Esophagus squamous epithelium (tissue), 5 donors: ENCODE measurements at places on chromosomes 2 and 18.

DNA sequence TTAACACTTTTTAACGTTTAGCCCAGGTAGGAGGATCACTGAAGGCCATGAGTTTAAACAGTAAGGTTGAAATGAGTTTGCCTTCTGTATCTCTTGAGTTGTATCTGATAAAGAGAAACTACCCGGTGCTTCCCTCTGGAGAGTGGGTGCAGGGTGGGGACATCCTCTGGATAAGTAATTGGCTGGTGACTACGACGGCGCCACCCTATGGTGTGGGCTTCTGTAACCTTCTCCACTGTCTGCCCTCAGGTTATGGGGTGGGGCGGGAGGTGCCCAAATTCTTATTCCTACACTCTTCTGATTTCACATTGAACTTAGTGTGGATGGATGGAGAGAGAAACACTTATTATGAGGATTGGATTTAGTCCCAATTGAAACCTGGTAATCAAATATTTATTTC is 68.8 kb downstream of the LDLRAD4 start:
- H3K27me3 ChIP-seq: no peaks in the 10 kb centered on the region
- no peak overlapping the region for H3K27ac ChIP-seq
- DNase-seq: no peak
- H3K4me3 ChIP-seq: no peak overlapping the region

GRCh38 chr2:145221032-145221431 is 701.1 kb upstream of the ZEB2 start:
- H3K27ac ChIP-seq: no peak overlapping the region
- no peaks in the 10 kb centered on the region for H3K4me1 ChIP-seq
- no peaks in the 10 kb centered on the region for H3K36me3 ChIP-seq
- H3K27me3 ChIP-seq: no peaks in the 10 kb centered on the region
- H3K4me3 ChIP-seq: no peak overlapping the region

- H3K36me3 ChIP-seq: no peaks in the 10 kb centered on the region
- no peak overlapping the region for H3K27ac ChIP-seq
- peaks cover 34% of the 10 kb centered on the region for H3K4me1 ChIP-seq
- no peak for DNase-seq
- H3K4me3 ChIP-seq: no peak overlapping the region
Measured at GRCh38 chr2:105795575-105795934, 50.8 kb downstream of the NCK2 start.

- DNase-seq: no peak
- no peak overlapping the region for H3K4me3 ChIP-seq
- no peaks in the 10 kb centered on the region for H3K27me3 ChIP-seq
- no peaks in the 10 kb centered on the region for H3K36me3 ChIP-seq
- no peak overlapping the region for H3K27ac ChIP-seq
Measured at GRCh38 chr2:94725543-94725942, 145.7 kb upstream of the TEKT4 start.

GRCh38 chr2:235052514-235053354 is 100.9 kb downstream of the SH3BP4 start:
- H3K36me3 ChIP-seq: no peaks in the 10 kb centered on the region
- no peak for DNase-seq
- peaks cover 16% of the 10 kb centered on the region for H3K4me1 ChIP-seq
- H3K27me3 ChIP-seq: no peaks in the 10 kb centered on the region

DNA sequence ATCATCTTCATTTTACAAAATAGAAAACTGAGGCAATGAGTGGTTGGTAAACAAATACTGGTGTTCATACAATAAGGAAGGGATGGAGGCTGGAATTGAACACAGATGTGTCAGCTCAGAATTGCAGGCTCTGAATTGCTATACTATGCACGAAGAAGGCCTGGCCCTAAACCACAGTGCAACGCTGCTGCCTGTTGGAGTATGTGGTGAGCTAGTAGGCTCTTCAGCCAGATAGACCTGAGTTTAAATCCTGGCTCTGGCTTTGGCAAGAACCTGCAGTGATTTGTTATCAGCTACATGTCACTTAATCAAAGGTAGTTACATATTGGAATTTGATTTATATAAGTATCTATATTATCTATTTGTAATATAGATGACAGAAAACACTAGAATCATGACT is 1602.4 kb upstream of the CELF4 start:
- H3K4me3 ChIP-seq: no peak overlapping the region
- no peak for DNase-seq
- H3K27ac ChIP-seq: no peak overlapping the region
- H3K4me1 ChIP-seq: no peaks in the 10 kb centered on the region
- no peaks in the 10 kb centered on the region for H3K36me3 ChIP-seq

- no peak overlapping the region for H3K27ac ChIP-seq
- no peaks in the 10 kb centered on the region for H3K36me3 ChIP-seq
- H3K4me1 ChIP-seq: no peaks in the 10 kb centered on the region
- DNase-seq: no peak
- no peak overlapping the region for H3K4me3 ChIP-seq
Measured at GRCh38 chr18:4510711-4511110, 55.6 kb upstream of the DLGAP1 start.

GRCh38 chr2:13542061-13542460 is 825.3 kb downstream of the TRIB2 start:
- H3K4me3 ChIP-seq: no peak overlapping the region
- no peak for DNase-seq
- no peaks in the 10 kb centered on the region for H3K4me1 ChIP-seq
- H3K27me3 ChIP-seq: no peaks in the 10 kb centered on the region
- H3K27ac ChIP-seq: no peak overlapping the region

DNA sequence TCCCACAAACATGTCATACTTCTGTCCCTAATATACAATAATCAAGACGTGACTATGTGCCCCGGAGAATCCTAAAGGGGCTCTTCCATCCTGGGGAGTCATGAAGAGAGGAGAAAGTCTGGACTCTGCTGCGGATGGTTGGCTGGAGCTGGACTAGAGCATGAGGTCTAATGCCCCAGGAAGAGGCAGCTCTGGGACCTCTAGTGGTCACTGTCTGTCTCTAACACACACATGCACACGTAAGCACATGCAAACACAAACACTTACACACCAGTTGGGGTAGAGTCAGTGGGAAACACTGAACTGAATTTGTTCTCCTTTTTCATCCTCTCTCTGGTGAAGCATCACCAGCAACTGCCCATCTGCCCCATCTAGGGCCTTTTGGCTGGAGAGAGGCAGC is 271.6 kb downstream of the TDRD15 start:
- no peaks in the 10 kb centered on the region for H3K27me3 ChIP-seq
- no peaks in the 10 kb centered on the region for H3K36me3 ChIP-seq
- no peak overlapping the region for H3K27ac ChIP-seq
- H3K4me3 ChIP-seq: no peak overlapping the region

DNA sequence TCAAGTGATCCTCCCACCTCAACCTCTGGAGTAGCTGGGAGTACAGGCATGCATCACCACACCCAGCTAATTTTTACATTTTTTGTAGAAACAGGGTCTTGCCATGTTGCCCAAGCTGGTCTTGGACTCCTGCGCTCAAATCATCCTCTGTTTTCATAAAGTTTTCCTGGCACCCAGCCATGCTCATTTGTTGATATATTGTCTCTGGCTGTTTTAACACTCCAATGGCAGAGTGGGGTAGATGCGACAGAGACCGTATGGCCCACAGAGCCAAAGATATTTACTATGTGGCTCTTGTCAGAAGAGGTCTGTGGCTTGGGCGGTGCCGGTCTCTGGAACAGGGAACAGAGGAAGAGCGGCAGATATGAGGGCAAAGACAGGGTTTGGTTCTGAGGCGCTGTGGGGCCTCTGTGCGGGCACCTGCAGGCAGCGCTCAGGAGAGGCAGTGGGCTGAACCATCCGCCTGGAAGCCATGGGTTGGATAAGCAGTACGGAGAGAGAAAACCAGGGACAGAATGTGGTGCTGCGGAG is 50.2 kb downstream of the CENPO start:
- no peaks in the 10 kb centered on the region for H3K4me1 ChIP-seq
- H3K27ac ChIP-seq: no peak overlapping the region
- no peaks in the 10 kb centered on the region for H3K27me3 ChIP-seq
- H3K4me3 ChIP-seq: no peak overlapping the region
- no peak for DNase-seq

DNA sequence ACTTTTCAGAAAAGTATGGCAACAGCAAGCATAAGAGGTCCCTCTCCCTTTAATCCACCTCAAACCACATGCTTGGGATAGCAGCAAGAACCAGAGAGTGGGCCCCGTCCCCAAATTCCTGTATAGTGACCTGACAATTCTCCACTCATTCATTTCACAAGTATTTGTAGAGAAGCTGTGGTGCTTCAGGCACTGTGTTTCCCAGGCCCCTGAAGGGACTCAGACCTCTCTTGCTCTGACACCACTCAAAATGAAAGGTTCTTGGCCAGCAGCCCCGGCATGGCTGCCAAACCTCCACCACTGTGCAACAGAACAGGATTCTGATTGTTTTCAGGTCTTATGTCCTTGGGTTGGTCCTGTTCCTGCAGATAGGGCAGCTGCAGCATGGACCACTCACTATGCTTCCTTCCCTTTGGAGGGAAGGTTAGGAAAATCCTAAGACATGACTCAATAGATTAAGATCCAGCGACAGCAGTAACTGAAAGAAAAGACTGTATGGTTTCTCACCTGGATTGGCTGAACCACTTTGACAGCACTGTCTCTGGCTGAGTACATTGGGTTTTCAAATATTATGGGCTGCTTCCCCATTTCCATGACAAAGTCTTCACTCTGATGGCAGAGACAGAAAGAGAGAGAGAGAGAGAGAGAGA is 67.6 kb downstream of the DHRS9 start:
- no peak overlapping the region for H3K4me3 ChIP-seq
- no peaks in the 10 kb centered on the region for H3K27me3 ChIP-seq
- H3K36me3 ChIP-seq: no peaks in the 10 kb centered on the region
- H3K4me1 ChIP-seq: no peaks in the 10 kb centered on the region
- no peak overlapping the region for H3K27ac ChIP-seq

- no peaks in the 10 kb centered on the region for H3K27me3 ChIP-seq
- H3K4me1 ChIP-seq: peaks cover 19% of the 10 kb centered on the region
- H3K4me3 ChIP-seq: no peak overlapping the region
- DNase-seq: no peak
- no peak overlapping the region for H3K27ac ChIP-seq
Measured at GRCh38 chr2:134122610-134123009, 131.3 kb upstream of the MGAT5 start.

GRCh38 chr2:117127680-117128079 is 686.8 kb upstream of the DDX18 start:
- no peak for DNase-seq
- H3K27ac ChIP-seq: no peak overlapping the region
- no peaks in the 10 kb centered on the region for H3K27me3 ChIP-seq
- no peak overlapping the region for H3K4me3 ChIP-seq

- no peak for DNase-seq
- no peaks in the 10 kb centered on the region for H3K27me3 ChIP-seq
- no peak overlapping the region for H3K4me3 ChIP-seq
- no peaks in the 10 kb centered on the region for H3K36me3 ChIP-seq
- no peaks in the 10 kb centered on the region for H3K4me1 ChIP-seq
Measured at GRCh38 chr2:169072163-169072925, 3.0 kb downstream of the DHRS9 start.

DNA sequence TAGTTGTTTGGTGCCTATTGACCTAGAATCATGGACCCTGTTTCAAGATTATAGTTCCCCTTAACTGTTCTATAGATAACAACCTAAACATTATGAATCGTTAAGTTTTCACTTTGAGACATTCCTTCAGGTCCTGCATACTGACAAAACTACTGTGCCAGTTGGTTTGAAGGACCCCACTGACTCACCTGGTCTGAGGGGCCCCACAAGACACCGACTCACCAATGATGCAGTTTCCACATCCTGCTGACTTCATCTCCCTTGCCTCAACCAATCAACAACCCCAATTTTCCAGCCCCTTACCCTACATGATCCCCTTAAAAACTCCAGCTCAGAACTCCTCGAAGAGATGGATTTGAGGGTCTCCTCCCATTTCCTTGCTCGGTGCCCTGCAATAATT is 89.6 kb upstream of the CCDC141 start:
- peaks cover 47% of the 10 kb centered on the region for H3K36me3 ChIP-seq
- no peaks in the 10 kb centered on the region for H3K4me1 ChIP-seq
- no peak overlapping the region for H3K4me3 ChIP-seq
- no peaks in the 10 kb centered on the region for H3K27me3 ChIP-seq
- no peak overlapping the region for H3K27ac ChIP-seq
- no peak for DNase-seq

DNA sequence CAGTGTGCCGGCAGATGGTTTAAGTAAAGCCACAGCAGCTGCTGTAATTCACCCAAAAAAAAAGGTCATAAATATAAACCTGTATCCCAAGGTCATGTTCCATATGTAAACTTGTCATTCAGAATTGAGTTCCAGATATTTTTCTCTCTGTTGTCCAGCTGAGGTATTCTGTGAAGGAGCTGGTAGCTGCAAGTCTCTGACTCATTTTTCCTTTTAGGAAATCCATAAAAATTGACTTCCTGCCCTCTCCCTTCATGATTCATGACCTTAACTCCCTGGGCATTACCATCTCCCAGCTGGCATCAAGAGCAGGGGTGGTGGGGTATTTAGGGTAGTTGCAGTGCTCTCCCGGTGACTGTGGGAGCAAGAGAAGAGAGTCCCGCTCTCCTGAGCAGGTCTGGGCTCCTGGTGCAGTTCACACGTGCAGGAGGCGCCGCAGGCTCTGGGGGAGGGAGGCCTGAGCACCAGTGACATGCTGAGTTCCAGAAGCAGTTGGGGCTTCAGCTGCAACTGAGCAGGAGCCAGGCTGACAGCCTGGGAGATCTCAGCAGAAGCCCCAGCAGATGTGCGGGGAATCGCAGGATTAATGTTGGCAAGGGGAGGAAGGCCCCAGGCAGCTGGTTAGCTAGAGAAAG is 192.6 kb downstream of the MGAT5 start:
- H3K36me3 ChIP-seq: peaks cover 77% of the 10 kb centered on the region
- H3K27ac ChIP-seq: no peak overlapping the region
- H3K27me3 ChIP-seq: no peaks in the 10 kb centered on the region
- H3K4me1 ChIP-seq: peaks cover 14% of the 10 kb centered on the region
- DNase-seq: no peak
- H3K4me3 ChIP-seq: no peak overlapping the region

GRCh38 chr2:242030858-242031257 is 161.3 kb downstream of the RTP5 start:
- peaks cover 85% of the 10 kb centered on the region for H3K27me3 ChIP-seq
- no peaks in the 10 kb centered on the region for H3K4me1 ChIP-seq
- H3K27ac ChIP-seq: no peak overlapping the region
- no peaks in the 10 kb centered on the region for H3K36me3 ChIP-seq

DNA sequence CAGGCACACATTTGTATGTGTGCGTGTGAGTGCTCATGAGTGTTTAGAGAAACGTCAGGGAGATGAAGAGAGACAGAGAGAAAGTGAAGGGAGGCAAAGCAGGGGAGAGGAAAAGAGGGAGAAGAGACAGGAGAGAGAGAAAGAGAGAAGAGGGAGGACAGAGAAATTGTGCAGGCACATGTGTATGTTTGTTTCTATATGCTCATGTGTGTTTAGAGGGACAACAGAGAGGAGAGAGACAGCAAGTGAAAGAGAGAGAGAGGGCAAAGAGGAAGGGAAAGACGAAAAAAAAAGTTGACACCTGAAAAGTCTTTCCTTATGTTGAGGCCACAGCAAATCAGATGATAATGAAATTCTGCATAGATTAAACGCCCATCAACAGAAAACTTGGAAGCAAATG is 541.1 kb downstream of the TNS1 start:
- H3K4me3 ChIP-seq: no peak overlapping the region
- no peaks in the 10 kb centered on the region for H3K36me3 ChIP-seq
- H3K27ac ChIP-seq: no peak overlapping the region
- no peaks in the 10 kb centered on the region for H3K27me3 ChIP-seq
- no peaks in the 10 kb centered on the region for H3K4me1 ChIP-seq

- DNase-seq: no peak
- H3K4me3 ChIP-seq: no peak overlapping the region
- H3K27me3 ChIP-seq: no peaks in the 10 kb centered on the region
- H3K4me1 ChIP-seq: peaks cover 19% of the 10 kb centered on the region
- no peak overlapping the region for H3K27ac ChIP-seq
Measured at GRCh38 chr2:28084564-28084963, 194.0 kb downstream of the BABAM2 start.
